ENCODE measurements at places on chromosomes 3 and 15.

DNA sequence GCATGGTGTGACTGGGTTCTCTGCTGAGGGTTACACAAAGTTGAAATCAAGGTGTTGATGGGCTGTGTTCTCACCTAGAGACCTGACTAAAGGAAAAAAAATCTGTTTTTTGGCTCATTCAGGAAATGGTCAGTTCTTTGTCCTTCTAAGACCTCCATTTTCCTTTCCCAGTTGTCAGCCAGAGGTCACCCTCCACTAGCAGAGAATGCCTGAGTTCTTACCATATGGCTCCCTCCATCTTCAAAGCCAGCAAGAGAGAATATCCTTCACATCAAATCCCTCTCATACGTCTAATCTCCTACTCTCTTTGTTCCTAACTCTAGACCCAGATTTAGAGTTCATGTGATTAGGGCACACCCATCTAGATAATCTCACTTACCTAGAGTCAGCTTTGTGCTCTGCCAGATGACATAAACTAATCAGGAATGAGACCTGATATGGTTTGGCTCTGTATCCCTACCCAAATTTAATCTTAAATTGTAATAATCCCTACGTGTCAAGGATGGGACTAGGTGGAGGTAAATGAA, 19.4 kb downstream of the ANKRD28 start:
- no peak for DNase-seq

DNA sequence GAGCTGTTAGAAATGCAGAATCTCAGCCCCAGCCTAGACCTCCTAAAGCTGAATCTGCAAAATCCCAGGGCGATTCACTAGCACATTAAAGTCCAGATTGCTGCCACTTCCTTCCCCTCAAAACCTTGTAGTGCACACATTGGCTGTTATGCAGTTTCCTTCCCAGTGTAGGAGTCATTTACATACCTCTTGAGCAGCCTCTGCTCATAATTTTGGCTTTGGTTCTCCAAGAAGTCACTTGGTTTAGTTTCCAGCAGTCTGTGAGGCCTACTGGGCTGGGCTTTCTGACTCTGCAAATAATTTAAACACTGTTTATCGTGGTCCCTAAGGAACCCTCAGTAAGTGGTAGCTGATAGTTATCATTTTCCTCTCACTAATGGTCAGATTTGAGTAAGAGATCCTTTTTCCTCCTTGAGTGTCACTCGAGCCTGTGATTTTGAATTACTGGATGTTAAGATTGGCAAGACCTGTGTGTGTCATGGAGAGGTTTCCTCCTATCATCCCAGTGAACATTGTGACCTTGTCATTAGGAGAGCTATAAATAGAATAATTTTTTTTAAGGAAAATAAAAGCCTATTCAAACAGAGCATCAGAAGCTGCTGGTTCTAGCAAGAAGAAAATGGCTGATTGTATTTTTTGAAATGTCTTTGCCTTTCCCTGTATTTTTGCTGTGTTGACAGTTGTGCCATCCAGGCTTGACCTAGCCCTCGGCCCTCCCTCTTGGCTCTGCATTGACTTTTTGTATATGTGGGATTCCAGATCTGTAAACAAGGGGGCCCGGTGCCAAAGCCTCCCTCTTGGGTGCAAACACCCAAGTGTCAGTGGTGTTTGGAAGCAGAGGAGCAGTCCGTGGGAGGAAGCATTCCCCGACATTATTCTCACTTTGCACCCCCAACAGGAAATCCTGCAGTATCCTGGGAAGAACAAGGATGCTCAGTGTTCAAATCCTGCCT, 134.8 kb upstream of the ANKRD28 start:
- no peak for DNase-seq

GRCh38 chr3:171183042-171183441, 156.5 kb upstream of the SLC2A2 start:
- no peak for DNase-seq

GRCh38 chr15:63494408-63494807, 10.0 kb upstream of the USP3 start:
- no peak for DNase-seq

DNA sequence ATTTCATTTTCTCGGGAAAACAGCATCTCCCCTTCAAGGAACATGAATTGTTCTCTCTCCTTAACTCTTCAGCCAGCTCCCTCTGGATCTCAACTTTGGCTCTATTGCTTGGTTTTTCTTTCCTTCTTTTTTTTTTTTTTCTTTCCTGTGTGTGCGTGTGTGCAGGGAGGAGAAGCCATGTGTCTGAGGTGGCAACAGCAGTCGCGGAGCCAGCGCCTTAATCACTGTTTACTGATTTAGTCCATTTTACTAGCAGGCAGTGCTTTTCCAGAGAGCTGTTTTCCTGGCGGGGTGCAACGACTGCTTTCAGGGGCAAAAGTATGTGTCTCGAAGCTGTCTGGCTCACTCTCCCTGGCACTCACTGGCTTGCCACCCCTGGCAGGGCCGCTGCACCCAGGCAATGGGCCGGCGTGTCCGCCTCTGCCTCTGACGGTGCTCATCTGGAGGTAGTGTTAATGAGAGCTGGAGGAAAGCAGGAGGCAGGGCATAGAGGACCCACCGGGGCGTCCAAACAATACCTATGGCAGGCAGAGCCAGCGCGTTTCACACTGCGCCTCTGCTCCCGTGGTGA, 835.4 kb upstream of the NR2F2 start:
- no peak for DNase-seq

GRCh38 chr15:61857169-61857829, 202.9 kb downstream of the VPS13C start:
- DNase-seq, result no peak

DNA sequence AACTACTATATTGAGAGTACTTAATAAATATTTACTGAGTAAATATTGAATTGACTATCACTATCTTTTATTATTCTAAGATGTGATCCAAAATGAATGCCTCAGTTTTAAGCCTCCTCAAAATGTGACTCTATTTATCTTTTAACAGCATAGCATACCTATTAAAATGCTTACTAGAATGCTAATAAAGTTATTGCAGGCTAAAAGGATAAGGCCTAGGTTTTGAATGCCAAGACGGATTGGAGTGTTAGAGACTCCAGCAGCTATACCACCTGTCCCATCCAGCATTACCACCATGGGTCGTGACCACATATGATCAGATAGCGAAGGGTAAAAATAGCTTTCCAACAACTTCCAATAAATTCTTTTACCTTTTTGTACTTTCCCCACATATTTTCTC, 64.7 kb upstream of the MYRIP start:
- no peak for DNase-seq

- DNase-seq, result no peak
These were observed 21.8 kb downstream of the PCOLCE2 start for GRCh38 chr3:142866841-142867631.

DNA sequence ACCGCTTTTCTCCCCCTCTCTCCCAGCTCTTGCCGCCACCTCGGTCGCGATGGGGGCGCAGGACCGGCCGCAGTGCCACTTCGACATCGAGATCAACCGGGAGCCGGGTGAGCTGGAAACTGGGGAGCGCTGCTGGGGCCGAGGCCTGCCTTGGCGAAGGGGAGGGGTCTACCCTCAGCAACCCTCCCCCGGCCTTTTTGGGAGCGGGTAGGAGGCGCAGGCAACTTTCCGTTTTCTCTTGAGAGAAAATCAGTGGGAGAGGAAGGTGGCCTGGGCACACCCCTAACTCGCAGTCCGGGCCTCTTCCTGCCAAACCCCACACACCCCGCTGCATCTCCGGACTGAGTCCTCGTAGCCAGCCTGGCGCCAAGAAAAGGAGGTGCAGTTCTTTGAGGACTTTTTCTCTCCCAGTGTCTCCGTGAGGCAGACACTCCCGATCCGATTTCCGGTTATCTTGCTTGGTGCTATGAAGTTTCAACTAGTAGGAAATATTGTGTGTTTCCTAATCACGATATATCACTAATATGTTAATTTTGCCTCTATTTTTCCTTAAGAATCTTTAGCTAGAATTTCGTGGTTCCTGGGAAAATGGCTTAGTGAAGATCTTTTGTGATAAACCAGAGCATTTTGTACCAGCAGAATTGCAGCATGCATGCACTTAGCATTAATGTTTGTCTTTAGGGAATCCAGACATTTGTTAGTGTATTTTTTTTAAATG, 631 bp downstream of the NKTR start:
- DNase-seq, result peak; percentile 46

DNA sequence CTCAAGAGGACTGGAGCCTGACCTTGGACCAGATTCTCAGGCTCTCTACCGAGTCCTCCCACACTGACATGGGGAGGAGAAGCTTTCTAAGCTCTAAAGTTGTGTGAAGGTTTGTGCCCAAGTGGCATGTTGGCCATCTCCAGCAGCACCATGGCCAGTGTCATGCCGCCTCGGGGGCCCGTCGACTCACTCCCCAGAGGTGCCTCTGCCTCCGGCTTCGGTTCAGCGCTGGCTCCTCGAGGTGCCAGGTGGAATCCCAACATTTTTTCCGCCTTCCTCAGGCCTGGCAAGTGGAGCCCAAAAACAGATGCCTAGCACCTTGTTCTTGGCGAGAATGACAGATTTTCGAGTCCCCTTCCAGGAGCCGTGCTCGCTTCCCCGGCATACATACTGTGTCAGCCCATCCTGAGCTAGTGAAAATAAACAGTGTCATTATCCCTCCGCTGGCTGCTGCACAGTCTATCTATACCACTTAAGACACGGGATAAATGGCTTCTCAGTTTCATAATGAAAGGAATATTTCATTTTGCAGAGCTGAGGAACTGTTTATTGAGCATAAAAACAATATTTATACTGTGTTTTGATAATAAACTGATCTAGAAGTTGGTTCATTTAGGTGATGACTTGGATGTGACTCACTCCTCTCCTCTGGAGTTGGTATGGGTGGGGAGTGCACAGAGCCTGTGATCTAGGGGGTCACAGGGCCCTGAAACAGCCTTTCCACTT, 328.5 kb upstream of the TLE3 start:
- DNase-seq, result no peak

All from stimulated activated CD8-positive, alpha-beta memory T cell treated with anti-CD3 and anti-CD28 coated beads, Interleukin-15, amount 100 ng/mL, for 48 hours (primary cell).